ENCODE measurements at places on chromosomes 4 and X. TPM values are rescaled to one million over a fixed set of nuclear protein-coding genes. Genes with fewer than 3 reads are reported as not detected.

DNA sequence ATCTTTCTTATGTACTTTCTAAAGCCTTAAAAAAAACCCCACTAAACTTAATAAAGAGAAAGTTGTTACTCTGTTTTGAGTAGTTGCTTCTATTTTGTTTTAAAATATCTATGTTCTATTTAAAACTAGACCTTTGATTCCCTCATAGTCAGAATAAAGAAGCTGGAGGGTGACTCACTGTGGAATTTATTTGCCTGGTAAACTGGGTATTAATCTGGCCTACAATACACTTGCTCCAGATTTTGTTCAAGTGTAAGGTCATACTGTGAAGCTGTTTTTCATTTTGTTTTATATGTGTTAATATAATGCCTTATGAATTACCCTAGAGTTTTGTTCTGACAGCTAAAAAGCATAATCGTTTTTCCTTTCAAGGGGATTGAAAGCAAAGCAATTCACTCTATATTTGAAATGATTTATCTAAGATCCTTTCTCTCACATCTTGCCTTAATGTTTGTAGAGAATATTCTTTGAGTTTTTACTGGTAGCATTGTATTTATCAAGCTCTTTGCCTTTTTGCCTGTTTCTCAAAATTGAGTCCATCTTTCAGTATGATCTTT lies 277.4 kb upstream of the PITX2 start:
- no peak for DNase-seq
- no peak overlapping the region for H3K27ac ChIP-seq
- H3K4me3 ChIP-seq = no peak overlapping the region
- H3K27me3 ChIP-seq = no peaks in the 10 kb centered on the region
- H3K36me3 ChIP-seq = no peaks in the 10 kb centered on the region
- no peaks in the 10 kb centered on the region for H3K4me1 ChIP-seq

DNA sequence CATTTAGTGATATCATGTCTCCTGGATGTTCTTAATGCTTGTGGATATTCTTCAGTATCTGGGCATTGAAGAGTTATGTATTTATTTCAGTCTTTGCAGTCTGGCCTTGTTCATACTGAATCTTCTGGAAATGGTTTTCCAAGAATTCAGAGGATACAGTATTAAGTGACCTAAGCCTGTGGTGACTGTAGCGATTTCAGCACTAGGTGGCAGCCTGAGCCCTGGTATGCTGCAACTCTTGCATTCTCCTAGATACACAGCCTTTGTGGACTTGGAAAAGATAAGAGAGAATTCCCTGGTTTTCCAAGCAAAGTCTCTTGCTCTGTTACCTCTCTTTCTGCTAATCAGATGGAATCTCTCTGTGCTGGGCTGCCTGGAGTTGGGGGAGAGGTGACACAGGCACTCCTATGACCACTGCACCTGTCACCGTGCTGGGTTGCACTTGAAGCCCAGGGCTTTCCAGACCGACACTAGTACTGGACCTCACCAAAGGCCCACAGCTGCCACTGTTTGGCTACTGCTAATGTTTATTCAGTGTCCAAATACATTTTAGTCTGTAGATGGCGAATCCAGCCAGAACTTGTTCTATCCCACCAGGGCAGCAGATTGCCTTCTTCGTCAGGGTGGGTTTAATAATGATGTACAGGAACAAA lies 19.3 kb upstream of the SPIN2A start:
- H3K36me3 ChIP-seq = no peaks in the 10 kb centered on the region
- no peak overlapping the region for H3K4me3 ChIP-seq
- H3K27ac ChIP-seq = no peak overlapping the region
- no peak for DNase-seq
- peaks cover 1% of the 10 kb centered on the region for H3K4me1 ChIP-seq

GRCh38 chr4:142452161-142452855 lies 393.8 kb downstream of the INPP4B start:
- H3K27ac ChIP-seq = no peak overlapping the region
- DNase-seq = no peak
- no peak overlapping the region for H3K4me3 ChIP-seq
- no peaks in the 10 kb centered on the region for H3K27me3 ChIP-seq
- peaks cover 4% of the 10 kb centered on the region for H3K36me3 ChIP-seq

The MAGEA12 gene
- total RNA-seq = not detected

The MAP9 gene
- total RNA-seq = 6.7 TPM

DNA sequence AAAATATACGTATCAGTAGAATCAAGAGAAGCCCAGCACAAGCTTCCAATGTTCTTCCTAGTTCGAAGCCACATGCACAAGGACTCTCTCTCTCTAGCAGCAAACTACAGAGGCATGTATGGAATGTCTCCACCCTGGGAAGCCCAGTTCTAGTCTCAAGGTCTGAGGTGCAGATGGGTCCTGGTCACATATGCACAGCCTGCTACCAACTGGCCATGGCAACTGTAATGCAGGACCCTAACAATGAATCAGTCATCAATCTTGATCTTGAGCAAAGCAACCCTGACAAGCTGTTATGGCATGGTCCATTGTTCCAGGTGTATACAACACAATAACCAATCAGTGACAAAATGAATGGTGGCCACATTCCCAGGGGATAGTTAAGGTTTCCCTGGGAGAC lies 55.8 kb downstream of the MBNL3 start:
- H3K27ac ChIP-seq = no peak overlapping the region
- DNase-seq = no peak
- no peak overlapping the region for H3K4me3 ChIP-seq
- H3K36me3 ChIP-seq = peaks cover 5% of the 10 kb centered on the region

DNA sequence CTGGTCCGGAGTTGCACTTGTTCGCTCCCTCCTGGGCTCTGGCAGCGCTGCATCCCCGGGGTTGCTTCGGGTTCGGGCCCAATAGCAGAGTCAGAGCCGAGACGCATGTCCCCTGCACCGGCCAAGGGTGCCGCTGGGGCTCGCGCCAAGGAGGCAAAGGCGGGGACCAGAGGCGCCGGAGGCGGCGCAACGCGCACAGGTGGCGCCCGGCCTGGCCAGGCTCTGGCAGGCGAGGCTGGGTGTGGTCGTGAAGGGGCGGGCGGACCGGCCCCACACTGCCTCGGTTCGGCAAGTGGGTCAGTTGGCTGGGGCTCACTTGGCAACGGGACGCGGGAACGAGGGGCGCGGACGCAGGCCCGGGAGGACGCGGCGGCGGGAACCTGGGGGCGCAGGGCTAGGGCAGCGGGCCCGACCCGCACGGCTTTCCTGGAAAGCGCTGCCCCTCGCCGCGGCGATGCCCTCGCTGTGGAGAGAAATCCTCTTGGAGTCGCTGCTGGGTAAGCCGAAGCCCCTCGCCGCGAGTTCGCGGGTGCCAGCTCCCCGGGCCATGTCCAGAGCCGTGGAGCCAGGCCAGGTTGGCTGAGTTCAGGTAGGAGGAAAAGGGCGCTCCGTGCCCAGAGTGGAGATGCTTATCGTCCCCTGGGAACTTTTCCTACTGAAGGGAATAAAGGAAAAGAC lies at the start of gene CWH43:
Gene CWH43 (plus strand): TSS at position 300 of the 678 bp plus-strand sequence. CDS start 155 bp downstream, at position 455.
- no peaks in the 10 kb centered on the region for H3K4me1 ChIP-seq
- H3K4me3 ChIP-seq = no peak within 1 kb of the TSS

- no peak for DNase-seq
- H3K4me1 ChIP-seq = no peaks in the 10 kb centered on the region
- no peaks in the 10 kb centered on the region for H3K27me3 ChIP-seq
- H3K4me3 ChIP-seq = no peak overlapping the region
- H3K36me3 ChIP-seq = no peaks in the 10 kb centered on the region
Observed at GRCh38 chrX:39830414-39830813, 267.3 kb downstream of the BCOR start.

DNA sequence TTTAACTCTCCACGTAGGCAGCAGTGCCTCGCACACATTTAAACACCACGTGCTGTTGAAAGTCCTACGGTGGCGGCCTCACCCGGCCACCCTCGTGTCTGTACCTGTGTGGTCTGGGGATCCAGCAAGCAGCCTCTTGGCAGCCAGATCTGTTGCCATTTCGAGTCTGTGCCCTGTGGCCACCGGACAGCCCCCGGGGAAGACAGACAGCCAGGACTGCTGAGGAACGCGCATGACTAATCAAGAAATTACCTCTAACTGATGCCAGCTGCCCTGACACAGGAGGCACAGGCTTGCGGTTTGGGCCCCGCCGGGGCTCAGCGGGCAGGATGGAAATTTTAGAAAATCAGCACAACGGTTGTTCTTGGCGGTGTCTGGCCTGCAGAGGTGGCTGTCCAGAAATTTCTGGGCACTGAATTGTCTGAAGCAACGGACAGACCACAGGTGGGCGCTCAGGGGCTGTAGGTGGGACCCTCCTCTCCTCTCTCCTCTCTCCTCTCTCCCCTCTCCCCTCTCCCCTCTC lies 15.6 kb upstream of the ASMTL start:
- DNase-seq = peak; percentile 64
- peaks cover 40% of the 10 kb centered on the region for H3K36me3 ChIP-seq
- H3K4me3 ChIP-seq = peak overlapping the region; percentile 59
- peak overlapping the region; percentile 94 for H3K27ac ChIP-seq

- DNase-seq = no peak
- no peaks in the 10 kb centered on the region for H3K36me3 ChIP-seq
- H3K4me3 ChIP-seq = no peak overlapping the region
- H3K27me3 ChIP-seq = peaks cover 2% of the 10 kb centered on the region
- no peak overlapping the region for H3K27ac ChIP-seq
Observed at GRCh38 chrX:10634392-10635161, 14.2 kb upstream of the MID1 start.

GRCh38 chr4:72888331-72888730 lies 181.2 kb downstream of the COX18 start:
- H3K4me3 ChIP-seq = no peak overlapping the region
- H3K27me3 ChIP-seq = peaks cover 5% of the 10 kb centered on the region
- H3K36me3 ChIP-seq = no peaks in the 10 kb centered on the region
- H3K4me1 ChIP-seq = no peaks in the 10 kb centered on the region

DNA sequence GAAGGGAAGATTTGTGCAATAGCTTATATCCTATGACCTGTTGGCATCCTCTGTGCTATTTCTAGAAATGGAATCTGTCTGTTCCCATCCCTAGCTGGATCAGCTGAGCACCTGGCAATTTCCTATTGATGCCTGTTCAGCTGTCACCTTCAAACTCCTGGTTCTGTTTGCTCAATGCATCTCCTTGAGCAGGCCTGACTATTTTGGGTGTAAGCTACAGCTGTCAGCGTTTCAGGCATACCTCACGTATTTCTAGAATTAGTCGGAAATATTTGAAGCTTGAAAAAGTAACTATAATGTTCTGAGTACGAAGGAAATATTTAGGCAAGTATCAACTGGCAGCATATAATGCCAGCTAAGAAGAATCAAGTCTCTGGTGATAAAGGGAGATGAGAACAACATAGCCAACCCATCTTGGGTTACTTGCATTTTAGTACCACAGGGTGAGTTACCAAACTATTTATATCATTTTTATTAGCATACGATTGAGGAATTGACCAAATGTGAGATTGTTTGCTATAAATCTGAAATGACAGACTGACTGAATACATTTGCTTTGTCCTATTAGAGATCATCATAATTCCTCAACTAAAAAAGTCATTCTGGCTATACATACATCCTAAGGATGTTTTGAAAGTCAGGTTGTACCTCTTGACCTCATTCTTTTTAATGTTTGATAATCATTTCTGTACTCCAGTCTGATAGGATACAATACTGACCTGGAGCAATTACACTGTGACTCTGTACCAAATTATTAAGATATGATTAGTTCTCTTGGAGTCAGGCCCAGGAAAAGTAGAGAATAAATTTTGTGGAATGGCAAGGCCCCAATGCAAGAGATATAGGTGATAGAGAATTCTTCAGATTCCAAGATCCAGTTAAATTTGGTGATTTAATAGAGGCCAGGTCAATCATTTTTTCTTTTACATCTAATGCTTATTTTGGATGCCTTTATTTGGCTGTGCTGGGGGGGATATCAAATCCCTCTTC lies 36.4 kb upstream of the PLAC1 start:
- no peaks in the 10 kb centered on the region for H3K36me3 ChIP-seq
- no peaks in the 10 kb centered on the region for H3K27me3 ChIP-seq
- H3K4me1 ChIP-seq = no peaks in the 10 kb centered on the region

- H3K4me1 ChIP-seq = no peaks in the 10 kb centered on the region
- H3K27ac ChIP-seq = no peak overlapping the region
- no peaks in the 10 kb centered on the region for H3K27me3 ChIP-seq
- H3K36me3 ChIP-seq = no peaks in the 10 kb centered on the region
Observed at GRCh38 chr4:15451866-15452765, 17.6 kb upstream of the CC2D2A start.

- no peaks in the 10 kb centered on the region for H3K27me3 ChIP-seq
- H3K4me3 ChIP-seq = no peak overlapping the region
- H3K4me1 ChIP-seq = no peaks in the 10 kb centered on the region
- H3K36me3 ChIP-seq = no peaks in the 10 kb centered on the region
- DNase-seq = no peak
Observed at GRCh38 chr4:174408841-174409552, 113.3 kb downstream of the HPGD start.

The RPS6KA6 gene
- total RNA-seq = not detected

The PAGE5 gene
- total RNA-seq = 0.83 TPM

DNA sequence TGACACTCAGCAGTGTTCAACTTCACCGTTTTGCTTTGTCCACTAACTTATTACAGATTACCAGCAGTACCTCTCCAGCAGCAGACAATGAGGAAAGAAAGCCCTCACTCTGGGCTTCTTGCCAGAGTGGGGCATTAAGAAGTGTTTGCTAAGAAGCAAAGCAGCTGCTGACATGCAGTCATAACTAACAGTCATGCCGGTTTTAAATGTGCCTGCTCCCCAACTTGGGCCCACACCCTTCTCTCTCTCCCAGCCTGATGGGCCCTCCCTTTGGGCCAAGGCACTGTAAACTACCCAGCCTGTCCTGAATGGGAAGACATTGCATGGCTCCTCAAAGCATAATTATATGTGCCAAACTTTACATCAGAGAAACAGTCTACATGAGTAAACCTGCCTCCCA lies 54.6 kb upstream of the HHIP start:
- H3K27me3 ChIP-seq = no peaks in the 10 kb centered on the region
- H3K4me3 ChIP-seq = no peak overlapping the region
- DNase-seq = no peak
- H3K27ac ChIP-seq = no peak overlapping the region

DNA sequence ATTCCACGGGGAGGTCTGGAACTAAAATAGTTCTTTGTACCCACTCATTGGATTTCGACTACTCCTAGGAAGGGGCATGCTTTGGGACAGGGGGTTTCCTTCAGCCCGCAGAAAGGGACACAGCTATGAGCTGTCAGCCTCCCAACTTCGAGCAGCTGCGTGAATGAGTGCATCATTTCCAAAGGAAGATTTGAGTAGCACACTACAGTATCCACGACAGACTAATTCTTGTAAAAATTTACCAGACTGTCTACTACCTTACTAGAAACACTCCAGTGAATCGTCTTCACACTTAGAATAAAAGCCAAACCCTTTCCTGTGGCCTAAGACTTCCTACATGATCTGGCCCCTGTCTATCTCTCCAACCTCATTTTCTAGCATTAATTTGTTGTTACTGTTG lies 101.9 kb downstream of the MAOA start:
- no peaks in the 10 kb centered on the region for H3K4me1 ChIP-seq
- H3K4me3 ChIP-seq = no peak overlapping the region
- H3K27ac ChIP-seq = no peak overlapping the region
- H3K27me3 ChIP-seq = peaks cover 2% of the 10 kb centered on the region

DNA sequence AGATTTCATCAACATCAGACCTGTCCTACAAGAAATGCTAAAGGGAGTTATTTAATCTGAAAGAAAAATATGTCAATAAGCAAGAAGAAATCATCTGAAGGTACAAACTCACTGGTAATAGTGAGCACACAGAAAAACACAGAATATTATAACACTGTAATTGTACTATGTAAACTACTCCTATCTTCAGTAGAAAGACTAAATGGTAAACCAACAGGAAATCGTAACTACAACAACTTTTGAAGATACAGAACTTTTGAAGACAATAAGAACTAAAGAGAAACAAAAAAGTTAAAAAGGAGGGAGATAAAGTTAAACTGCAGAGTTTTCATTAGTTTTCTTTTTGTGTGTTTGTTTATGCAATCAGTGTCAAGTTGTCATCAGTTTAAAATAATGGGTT lies 12.4 kb downstream of the MED14 start:
- H3K27me3 ChIP-seq = no peaks in the 10 kb centered on the region

- H3K36me3 ChIP-seq = peaks cover 30% of the 10 kb centered on the region
- peak overlapping the region; percentile 84 for H3K4me3 ChIP-seq
- DNase-seq = no peak
- H3K4me1 ChIP-seq = peaks cover 62% of the 10 kb centered on the region
Observed at GRCh38 chrX:79153348-79153747, 8.9 kb downstream of the GPR174 start.
